Pancreas (tissue), 10 donors: ENCODE measurements at places on chromosomes 2 and 18. TPM values are rescaled to one million over a fixed set of nuclear protein-coding genes. Genes with fewer than 3 reads are reported as not detected.

- H3K27me3 ChIP-seq, result no peaks in the 10 kb centered on the region
- no peak within 1 kb of the TSS for H3K27ac ChIP-seq
- H3K4me3 ChIP-seq, result peak within 1 kb of the TSS; percentile 6
- no peaks in the 10 kb centered on the region for H3K4me1 ChIP-seq
- DNase-seq, result peak; percentile 89
These were observed at the start of gene FSIP2 for GRCh38 chr2:185738679-185739472. Gene FSIP2 (plus strand): TSS chr2:185738804. CDS start chr2:185738895, 91 bp downstream.

- no peaks in the 10 kb centered on the region for H3K27me3 ChIP-seq
- DNase-seq, result no peak
- no peaks in the 10 kb centered on the region for H3K36me3 ChIP-seq
- no peaks in the 10 kb centered on the region for H3K4me1 ChIP-seq
- H3K27ac ChIP-seq, result no peak overlapping the region
- H3K4me3 ChIP-seq, result no peak overlapping the region
These were observed 48.9 kb downstream of the EFR3B start for GRCh38 chr2:25090801-25091200.

The TMEM18 gene
- total RNA-seq, result 12.6 TPM

The CMPK2 gene
- total RNA-seq, result 3.5 TPM

DNA sequence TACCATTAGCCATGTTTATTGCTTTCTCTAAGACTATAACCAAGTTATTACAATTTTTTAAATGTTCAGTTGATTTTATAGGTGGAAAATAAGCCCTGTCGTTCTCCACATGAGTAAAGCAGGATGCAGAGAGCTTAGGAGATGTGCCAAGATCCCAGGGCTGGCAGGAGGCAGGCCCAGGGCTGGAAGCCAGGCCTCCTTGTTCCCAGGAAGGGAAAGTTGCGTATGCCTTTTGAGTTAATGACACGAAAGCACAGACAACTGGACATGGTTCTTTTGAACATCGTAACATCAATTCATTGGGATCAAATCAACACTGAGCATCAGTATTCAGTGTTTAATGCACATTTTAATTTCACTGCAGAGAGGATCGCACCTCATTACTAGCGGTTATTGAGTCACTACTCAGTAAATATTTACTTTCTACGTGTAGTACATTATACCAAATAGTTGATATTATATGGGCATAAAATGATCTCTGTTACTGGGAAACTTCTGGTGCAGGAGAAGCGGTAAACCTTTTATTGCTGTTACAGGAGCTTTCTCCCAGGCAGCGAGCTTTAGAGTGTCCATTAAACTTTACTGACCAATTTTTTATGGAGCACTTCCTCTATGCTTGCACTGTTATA is 60.0 kb downstream of the RNF144A start:
- no peak overlapping the region for H3K4me3 ChIP-seq
- H3K4me1 ChIP-seq, result peaks cover 30% of the 10 kb centered on the region
- no peaks in the 10 kb centered on the region for H3K36me3 ChIP-seq
- peak; percentile 67 for DNase-seq

The TWSG1 gene
- 5.1 TPM for total RNA-seq
